Fibroblast of skin of back (primary cell): ENCODE measurements at places on chromosomes 4 and X.

GRCh38 chr4:151143162-151143561 is 43.7 kb downstream of the RPS3A start:
- DNase-seq: peak; percentile 12

- no peak for DNase-seq
Measured at GRCh38 chr4:154406018-154406795, 85.4 kb downstream of the DCHS2 start.

- DNase-seq: no peak
Measured at GRCh38 chr4:58113126-58113525, 1002.9 kb upstream of the IGFBP7 start.

- DNase-seq: no peak
Measured at GRCh38 chrX:130563476-130563875, 161.7 kb downstream of the RBMX2 start.

GRCh38 chr4:128333309-128334018 is 45.9 kb upstream of the PGRMC2 start:
- no peak for DNase-seq

DNA sequence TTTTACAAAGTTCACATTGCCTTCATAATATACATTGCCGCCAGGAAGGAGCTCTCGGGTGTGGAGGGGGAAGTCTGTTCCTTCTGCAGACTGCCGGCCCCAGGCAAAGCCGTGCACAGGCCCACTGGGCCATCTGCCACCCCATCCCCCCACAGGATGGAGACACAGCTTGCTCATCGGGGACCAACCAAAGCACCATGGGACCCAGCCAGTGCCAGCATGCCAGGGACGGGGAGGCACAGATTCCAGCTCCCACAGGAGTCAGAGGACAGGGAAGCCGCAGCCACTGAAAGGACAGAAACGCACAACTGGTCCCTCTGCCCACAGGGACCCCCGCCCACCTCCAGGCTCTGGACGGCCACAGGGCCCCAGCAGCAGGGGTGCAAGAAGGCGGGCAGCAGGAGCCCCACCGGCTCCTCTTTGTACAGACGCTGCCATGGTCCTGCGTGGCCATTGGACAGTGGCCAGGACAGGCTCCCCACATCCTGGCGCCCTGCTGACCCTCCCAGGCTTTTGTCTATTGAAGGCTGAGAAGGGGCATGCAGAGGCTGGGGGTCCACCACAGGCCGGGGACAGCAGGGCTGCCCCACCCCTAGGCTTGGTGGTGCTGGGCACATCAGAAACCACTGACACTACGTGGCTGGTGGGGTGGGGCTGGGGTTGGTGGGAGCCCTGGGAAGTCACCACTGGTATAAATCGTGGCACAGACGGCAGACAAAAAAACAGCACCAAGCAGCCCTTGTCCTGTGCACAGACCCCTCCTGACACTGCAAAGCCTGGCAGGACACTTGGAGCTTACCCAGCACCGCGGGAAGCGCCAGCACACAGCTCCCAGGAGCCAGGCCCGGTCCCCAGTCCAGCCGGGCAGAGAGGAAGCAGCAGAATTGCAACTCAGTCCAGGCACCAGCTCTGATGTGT is 89.0 kb downstream of the FAM53A start:
- DNase-seq: no peak

DNA sequence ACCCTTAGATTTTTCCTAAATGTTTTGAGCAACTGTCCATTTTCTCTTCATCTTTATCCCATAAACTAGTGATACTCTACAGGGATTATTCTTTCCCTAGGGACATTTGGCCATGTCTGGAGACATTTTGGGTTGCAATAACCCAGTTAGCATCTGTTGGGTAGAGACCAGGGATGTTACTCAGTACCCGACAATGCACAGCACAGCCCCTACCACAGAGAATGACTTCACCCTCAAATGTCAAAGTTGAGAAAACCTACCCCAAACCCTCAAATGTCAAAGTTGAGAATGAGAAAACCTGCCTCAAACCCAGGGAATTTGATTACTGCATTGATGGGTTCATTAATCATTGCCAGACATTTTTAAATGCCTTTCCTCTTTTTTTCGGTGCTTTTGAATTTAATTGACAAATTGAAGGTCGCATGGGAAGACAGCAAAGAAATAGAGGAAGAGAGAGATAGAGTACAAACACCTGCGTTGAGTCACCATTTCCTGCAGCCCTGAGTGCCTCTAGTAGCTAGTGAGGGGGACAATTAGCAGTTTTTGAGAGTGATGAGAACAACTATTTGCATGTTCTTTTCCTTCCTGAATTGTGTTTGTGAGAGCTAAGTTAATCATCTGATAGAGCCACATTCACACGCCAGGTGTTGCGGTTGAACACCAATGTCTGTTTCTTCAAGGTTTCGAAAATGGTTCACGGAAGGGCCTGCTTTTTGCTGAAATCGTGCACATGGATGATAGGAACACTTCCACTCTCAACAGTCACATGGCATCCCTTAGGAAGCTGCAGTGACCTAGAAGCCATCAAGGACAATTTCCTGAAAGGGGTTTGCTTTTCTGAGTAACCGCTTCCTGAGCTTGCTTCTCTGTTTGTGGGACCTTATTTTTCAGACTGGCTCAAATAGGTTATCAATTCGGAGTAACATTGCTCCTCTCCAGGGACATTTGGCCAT is 203.9 kb upstream of the VCX3A start:
- DNase-seq: no peak

GRCh38 chrX:140983730-140984129 is 18.7 kb upstream of the SPANXB1 start:
- DNase-seq: no peak

GRCh38 chr4:138707746-138708677 is 307.6 kb upstream of the NOCT start:
- DNase-seq: no peak

GRCh38 chr4:81595798-81596610 is 124.3 kb upstream of the RASGEF1B start:
- no peak for DNase-seq

GRCh38 chrX:68710870-68711576 is 63.6 kb downstream of the STARD8 start:
- DNase-seq: peak; percentile 2

- no peak for DNase-seq
Measured at GRCh38 chrX:128928636-128929035, 594.7 kb downstream of the SMARCA1 start.

GRCh38 chr4:73620115-73620792 is at the start of gene RASSF6:
Gene RASSF6, minus strand, starts transcription at chr4:73620436. Its CDS starts 8,641 bp downstream, at chr4:73611795.
- no peak for DNase-seq

DNA sequence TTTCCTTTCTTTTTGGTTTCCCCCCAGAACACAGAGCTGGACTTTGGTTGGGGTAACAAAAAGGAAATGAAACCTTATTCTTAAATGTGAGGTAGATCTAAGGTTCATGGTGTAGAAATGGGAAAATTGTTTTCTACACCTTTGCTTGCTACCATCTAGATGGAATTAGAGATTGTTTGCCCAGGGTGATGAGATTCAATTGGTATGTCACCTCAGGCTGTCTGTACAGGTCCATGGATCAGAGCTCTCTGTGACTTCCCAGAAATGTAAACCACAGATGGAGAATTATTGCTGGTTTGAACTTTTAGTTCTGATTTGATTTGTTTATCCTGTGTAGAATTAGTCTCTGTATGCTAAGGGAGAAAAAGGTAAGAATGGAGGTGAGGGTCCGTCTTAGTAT is 146.7 kb downstream of the PCDH7 start:
- DNase-seq: no peak

DNA sequence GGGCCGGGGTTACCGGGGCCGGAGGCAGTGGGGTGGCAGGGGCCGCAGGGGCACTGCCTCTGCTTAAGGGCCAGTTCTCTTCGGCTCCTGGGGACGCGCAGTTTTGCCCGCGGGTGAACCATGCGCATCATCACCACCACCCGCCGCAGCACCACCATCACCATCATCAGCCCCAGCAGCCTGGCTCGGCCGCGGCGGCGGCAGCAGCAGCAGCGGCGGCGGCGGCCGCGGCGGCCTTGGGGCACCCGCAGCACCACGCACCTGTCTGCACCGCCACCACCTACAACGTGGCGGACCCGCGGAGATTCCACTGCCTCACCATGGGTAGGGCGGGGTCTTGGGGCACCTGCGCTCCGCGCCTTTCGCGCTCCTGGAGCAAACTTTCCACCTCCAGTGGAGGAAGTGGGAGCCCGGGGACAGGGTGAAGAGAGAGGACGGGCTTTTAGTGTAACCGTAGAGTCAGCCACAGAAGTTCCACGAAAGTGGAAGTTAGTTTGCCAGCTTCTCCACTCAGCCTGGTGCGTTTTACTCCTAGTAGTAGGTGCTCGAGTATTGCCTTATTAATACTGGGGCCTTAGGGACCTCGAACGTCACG is 729 bp downstream of the GSX2 start:
- DNase-seq: no peak

- DNase-seq: no peak
Measured at GRCh38 chr4:123216543-123216942, 180.1 kb upstream of the SPRY1 start.

DNA sequence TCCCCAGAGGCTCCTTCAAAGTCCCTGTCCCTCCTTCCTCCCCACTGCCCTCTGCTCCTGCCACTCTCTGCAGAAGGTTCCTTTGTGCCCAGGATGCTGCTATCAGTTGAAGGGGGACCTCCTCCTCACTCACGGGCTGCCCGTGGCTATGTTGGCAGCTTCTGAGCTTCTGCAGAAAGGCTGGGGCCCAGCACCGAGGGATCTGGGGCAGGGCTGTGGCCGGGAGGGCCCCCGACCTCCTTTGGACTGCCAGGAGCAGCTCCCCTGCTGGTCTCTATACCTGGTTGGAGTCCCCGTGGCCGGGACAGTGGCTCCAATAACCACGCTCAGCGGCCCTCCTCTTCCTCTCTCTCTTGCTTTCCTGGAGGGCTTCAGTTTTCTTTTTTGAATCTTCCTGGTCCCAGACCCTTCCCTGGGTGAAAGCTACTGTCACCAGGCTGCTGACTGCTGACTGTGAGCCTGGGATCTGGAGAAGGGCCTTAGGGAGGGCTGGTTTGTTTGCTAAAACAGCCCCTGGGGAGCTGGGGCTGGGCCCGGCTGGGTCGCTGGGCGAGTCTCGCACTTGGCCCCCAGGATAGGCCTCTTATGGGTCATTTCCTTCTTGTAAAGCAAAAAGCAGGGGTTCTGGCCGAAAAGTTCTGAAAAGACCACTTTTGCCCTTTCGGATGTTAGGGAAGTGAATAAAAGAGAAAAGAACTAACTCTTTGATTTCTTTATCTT is 46.9 kb downstream of the SORCS2 start:
- no peak for DNase-seq

GRCh38 chrX:134426281-134426680 is 33.7 kb upstream of the HPRT1 start:
- DNase-seq: no peak

DNA sequence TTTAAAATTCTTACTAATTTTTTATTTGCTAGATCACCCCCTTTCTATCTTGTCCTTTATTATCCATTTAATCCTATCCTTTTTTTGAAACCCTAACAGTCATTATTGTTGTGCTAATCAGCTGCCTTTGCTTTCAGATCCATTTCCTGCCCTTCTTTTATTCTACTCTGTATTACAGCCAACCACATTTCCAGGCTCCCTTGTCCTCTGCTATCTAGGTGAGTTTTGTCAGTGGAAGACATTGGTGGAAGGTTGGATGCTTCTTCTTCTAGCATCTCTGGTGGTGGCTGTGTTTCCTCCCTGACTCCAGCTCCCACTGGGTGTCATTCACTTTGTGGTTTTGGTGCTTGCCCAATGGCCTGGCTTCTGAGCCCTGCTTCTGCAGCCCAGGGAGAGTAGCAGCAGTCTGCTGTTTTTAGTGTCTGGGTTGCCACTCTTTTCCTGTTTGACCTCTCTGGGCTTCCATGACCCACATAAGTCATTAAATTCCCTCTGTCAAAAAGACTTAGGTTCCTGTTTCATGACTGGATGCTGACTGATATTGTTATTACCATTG is 225.2 kb upstream of the PGRMC2 start:
- DNase-seq: no peak

DNA sequence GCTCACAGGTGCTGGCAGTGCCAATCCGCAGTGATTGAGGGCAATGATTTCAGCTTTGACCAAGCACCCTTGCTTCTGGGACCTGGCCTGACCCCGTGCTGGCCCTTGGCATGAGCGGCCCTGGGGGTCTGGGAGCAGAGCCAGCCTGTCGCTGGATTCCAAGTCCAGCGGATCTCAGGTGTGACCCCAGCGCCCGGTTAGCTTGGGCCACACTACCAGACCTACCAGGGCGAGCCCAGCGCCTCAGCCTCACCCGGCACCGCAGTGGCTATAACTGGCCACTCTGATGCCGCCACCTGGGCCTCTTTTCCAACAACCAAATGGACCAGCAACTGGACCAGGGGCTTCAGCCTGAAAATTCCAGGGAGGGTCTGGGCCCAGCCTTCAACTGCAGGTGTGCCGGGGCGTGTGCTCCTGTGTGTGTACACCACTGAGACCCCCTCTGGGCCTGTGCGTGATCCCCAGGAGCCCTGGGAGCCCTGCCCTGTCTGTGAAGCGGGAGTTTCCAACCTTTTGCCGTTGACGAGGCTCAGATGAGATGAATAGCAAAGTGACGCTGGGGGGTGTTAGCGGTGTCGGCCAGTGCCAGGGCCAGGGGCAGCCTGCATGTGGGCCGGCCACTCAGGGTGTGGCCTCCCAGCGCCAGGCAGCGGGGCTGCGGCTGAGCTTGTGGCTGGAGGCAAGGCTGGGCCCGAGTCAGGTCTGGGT is 658 bp downstream of the SH3TC1 start:
- DNase-seq: no peak

DNA sequence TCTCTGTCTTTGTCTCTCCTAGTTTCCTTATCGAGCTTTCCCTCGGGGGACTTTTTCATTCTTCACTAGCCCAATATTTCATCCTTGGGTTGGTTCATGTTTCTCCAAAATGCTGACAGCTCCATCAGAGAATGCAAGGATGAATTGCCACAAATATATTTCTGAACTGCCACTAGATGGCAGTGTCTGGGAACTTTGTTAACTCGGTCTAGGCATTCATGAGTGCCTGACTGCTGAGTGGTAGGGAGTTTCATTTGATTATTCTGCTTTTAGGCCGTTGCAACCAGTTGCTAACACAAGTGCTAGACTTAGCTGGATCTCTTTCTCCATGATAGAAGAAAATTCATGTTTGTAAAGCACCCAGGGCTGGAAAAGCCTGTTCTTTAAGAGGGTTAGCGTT is 73.5 kb upstream of the RAP2C start:
- DNase-seq: peak; percentile 53

- DNase-seq: no peak
Measured at GRCh38 chr4:76802236-76803021, 95.5 kb downstream of the SOWAHB start.

GRCh38 chr4:147735413-147736301 is 3.8 kb downstream of the ARHGAP10 start:
- DNase-seq: peak; percentile 20

- peak; percentile 35 for DNase-seq
Measured at GRCh38 chrX:53186351-53186750, 38.7 kb downstream of the KDM5C start.

DNA sequence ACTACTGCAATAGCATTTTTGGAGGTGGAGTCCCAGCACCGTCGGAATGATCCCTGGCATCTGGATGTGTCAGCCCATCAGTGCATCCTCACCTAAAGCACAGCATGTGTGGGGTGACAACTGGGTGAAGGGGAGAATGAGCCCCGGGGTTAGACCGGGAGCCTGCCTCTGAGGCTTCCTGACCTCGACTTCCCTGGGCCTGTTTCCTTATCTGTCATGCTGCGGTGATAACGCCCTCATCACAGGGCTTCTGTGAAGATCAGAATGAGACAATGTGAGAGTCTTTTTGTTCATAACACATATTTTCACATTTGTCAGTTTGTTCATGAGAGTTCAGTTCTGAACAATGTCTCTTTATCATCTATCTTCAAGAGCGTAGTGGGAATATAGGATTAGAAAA is 31.1 kb upstream of the PDLIM3 start:
- DNase-seq: no peak
